ENCODE measurements at places on chromosomes 2 and 18.

DNA sequence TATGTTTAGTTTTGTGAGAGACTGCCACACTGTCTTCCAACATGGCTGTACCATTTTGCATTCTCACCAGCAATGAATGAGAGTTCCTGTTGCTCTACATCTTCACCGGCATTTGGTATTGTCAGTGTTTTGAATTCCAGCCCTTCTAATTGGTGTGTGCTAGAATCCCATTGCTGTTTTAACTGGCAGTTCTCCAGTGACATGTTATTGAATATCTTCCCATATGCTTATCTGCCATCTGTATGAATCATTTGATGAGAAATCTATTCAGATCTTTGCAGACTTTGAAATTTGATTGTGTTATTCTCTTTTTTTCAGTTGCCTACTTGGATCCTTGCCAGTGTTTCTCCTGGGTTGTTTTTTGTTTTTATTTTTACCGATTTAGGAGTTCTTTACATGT is 99.0 kb downstream of the SNTG2 start:
- H3K4me3 ChIP-seq: no peak overlapping the region
- H3K27ac ChIP-seq: no peak overlapping the region
- H3K36me3 ChIP-seq: no peaks in the 10 kb centered on the region

DNA sequence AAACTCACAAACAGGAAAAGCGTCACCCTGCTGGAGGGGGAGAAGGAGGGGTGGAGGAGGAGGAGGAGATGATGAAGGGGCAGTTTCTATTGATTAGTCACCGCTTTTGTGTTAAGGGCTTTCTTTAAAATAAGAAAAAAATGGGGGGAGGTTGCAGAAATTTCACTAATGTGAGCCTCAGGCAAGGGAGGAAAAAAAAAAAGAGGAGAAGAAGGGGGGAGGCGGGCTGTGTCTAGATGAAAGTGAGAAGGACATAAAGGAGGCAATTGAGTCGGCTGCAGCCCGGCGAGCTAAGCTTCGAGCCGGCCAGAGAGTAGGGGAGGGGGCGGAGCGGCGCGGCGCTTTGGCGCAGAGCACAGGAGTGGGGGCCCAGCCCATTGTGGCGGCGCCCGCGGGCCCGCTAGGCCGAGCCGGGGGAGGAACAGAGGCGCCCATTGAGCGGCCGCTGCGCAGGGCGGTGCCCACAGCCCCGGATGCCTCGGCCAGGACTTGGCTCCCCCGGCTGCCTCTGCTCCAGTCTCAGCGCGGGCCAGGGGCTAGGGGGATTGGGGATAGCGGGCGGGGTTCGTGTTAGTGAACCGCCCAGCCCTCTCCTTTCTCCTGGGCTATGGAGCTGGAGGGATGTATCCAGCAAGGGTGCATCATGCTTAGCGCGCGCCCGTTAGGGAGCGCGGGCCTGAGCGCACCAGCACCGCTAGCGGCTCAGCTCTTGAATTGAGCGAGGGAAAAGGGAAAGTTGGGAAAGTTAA is 7.9 kb downstream of the PAX3 start:
- H3K27me3 ChIP-seq: peaks cover 97% of the 10 kb centered on the region
- no peak overlapping the region for H3K4me3 ChIP-seq
- peaks cover 18% of the 10 kb centered on the region for H3K4me1 ChIP-seq
- H3K36me3 ChIP-seq: no peaks in the 10 kb centered on the region
- no peak overlapping the region for H3K27ac ChIP-seq

DNA sequence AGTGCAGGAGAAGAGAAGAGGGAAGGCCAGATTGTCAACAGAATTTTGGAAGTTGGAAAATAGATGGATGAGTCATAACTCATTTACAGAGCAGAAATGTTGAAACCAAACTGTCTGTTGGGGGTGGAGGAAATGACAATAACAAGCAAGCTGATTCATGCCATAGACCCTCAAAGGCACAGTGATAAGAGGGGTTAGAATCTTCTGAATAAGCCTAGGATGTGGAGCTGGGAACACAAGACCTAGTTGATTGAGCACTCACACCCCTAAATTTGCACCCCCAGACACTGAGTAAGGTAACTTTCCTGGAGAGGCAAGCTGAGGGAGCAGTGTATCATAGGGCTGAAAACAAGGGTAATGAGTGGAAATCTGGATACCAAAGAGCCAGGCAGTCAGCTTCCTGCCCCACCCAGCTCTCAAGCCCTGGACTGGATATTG is 141.4 kb downstream of the SCG2 start:
- peak overlapping the region; percentile 19 for H3K4me3 ChIP-seq
- H3K36me3 ChIP-seq: no peaks in the 10 kb centered on the region
- peak; percentile 79 for DNase-seq
- no peaks in the 10 kb centered on the region for H3K27me3 ChIP-seq

DNA sequence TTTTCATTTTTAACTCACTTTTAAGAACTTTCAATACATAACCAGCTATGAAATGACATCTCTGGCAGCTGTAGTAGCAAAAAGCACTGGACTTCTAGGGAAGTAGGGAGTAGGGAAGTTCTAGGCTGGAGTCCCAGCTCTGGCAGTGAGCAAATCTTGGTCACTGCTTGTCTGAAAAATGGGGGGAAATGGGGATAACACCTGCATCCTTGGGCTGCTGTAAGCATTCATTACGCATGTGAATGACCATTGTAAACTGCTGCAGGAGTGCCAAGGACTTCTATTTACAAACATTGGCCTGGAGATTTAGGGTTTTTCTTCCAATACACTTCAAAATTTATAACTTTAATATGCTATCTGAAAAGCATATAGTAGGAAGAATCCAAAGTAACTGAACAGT is 972 bp upstream of the MPP4 start:
- peaks cover 24% of the 10 kb centered on the region for H3K36me3 ChIP-seq
- no peaks in the 10 kb centered on the region for H3K4me1 ChIP-seq
- H3K27ac ChIP-seq: no peak overlapping the region
- no peak for DNase-seq

DNA sequence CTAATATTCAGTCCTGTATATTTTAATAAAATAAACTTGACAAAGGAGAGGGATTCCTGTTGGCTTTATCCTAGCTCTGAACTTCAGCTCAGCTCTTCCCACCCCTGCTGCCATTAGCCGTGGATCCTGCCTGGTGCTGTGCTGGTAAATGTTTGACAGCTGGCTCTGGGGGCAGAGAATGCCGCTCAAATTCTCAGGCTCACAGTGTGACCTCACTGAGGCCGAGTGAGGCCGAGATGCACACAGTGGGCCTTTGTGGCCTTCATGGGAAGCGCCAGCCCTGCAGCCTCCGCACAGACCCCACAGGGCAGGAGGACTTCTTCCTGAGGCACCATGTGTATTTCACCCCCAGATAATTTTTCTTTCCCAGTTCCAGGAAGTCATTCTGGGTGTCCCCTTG is 16.5 kb upstream of the FAHD2A start:
- no peaks in the 10 kb centered on the region for H3K27me3 ChIP-seq
- H3K4me3 ChIP-seq: no peak overlapping the region
- DNase-seq: no peak
- H3K27ac ChIP-seq: no peak overlapping the region
- no peaks in the 10 kb centered on the region for H3K36me3 ChIP-seq

- no peaks in the 10 kb centered on the region for H3K4me1 ChIP-seq
- peaks cover 57% of the 10 kb centered on the region for H3K36me3 ChIP-seq
- no peak overlapping the region for H3K4me3 ChIP-seq
- H3K27me3 ChIP-seq: no peaks in the 10 kb centered on the region
- DNase-seq: no peak
Observed at GRCh38 chr18:79329786-79330185, 65.9 kb upstream of the NFATC1 start.

DNA sequence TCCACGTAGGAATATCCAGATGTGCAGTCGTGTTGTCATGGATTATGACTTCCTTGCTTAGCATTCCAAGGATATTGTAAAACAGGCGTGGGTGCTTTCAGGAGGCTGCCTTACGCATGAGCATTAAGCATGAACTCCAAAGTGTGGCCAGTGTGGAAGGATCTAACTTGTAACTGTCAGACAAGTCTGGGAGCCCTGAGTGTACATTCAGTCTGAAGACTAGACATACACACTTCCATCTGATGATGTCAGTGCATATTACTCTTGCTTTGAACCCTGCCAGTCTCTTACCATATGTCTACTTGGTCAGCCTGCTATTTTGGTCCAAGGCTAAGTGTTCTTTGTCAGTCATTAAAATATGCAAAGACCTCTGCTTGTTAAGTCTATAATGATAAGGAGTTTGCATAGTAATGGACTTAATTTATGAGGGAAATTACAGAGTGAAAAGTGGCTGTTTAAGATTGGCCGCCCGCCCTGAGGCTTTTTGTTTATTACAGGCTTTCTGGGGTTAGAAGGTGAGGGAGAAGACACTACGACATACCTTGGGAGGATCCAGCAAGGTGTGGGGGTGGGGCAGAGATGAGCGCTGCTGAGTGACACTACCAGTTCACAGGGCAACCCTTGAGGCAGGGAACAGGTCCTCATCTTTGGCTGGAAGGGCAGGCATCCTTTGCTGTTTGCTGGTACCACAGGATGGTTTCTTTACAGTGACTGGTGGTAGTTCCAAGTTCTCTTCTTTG is 48.3 kb downstream of the CABLES1 start:
- no peak overlapping the region for H3K27ac ChIP-seq
- H3K36me3 ChIP-seq: no peaks in the 10 kb centered on the region
- H3K4me3 ChIP-seq: no peak overlapping the region
- no peak for DNase-seq
- H3K27me3 ChIP-seq: no peaks in the 10 kb centered on the region
- no peaks in the 10 kb centered on the region for H3K4me1 ChIP-seq

DNA sequence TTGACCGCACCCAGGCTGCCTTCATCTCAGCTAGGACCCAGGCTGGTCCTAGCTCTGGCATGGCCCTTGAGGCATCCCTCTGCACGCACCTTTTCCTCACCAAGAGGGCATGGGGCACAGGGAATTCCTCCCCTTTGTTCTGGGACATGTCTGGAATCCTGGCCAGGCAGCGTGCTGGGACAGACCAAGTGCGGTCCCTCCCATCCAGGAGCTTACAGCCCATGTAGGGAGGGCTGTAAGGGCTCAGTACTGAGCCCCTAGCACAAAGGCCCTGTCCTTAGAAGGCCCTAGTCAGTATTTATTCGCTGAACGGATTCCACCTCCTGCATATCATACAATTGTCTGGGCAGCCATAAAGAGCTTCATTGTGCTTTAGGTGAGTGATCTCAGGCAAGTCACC is 3.0 kb downstream of the TMEM37 start:
- no peak overlapping the region for H3K4me3 ChIP-seq
- H3K36me3 ChIP-seq: no peaks in the 10 kb centered on the region
- no peak overlapping the region for H3K27ac ChIP-seq
- peaks cover 11% of the 10 kb centered on the region for H3K4me1 ChIP-seq
- peaks cover 42% of the 10 kb centered on the region for H3K27me3 ChIP-seq

GRCh38 chr18:7830468-7830867 is 263.4 kb downstream of the PTPRM start:
- no peaks in the 10 kb centered on the region for H3K36me3 ChIP-seq
- H3K4me1 ChIP-seq: no peaks in the 10 kb centered on the region
- H3K27me3 ChIP-seq: no peaks in the 10 kb centered on the region
- H3K4me3 ChIP-seq: no peak overlapping the region
- DNase-seq: no peak

DNA sequence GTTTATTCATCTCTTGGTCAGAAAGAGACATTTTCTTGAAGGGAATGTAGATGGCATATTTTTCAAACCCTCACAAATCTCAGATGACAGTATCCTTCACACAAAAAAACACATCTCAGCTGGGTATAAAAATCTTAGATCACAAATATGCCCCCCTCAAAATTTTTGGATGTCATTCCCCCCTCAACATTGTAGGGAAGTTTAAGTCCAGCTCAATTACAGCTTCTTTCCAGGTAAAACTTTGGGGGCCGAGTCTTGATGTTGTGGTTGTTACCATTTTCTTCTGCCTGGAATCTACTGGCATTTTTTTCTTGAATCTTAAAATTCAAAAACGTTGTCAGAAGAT is 46.1 kb downstream of the HDAC4 start:
- H3K27ac ChIP-seq: no peak overlapping the region
- no peak for DNase-seq
- H3K27me3 ChIP-seq: no peaks in the 10 kb centered on the region
- peaks cover 36% of the 10 kb centered on the region for H3K36me3 ChIP-seq
- no peaks in the 10 kb centered on the region for H3K4me1 ChIP-seq

DNA sequence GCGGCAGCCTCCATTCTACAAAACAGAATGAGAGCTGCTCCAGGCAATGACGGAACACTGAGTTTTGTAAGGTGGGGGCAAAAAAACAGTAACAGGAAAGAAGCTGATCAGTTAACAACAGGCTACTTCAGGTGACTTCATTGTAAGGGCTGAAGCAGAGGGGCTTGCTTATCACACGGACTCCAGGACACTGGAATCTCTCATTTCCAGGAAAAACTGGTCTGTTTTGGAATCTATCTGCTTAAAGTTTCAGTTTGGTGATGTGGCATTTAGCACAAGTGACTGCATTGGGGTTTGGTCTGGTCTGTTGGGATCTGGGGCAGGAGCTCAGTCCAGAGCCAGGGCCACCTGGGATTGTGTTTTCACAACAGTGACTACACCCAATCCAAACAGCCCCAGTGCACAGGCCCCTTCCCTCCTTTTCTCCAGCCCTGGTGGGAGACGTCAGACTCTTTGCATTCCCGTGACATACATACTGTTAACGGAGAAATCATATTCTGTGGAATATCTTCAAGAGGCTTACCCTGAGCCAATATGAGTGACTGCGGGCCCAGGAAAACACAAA is 14.1 kb downstream of the AMER3 start:
- no peak overlapping the region for H3K4me3 ChIP-seq
- no peaks in the 10 kb centered on the region for H3K36me3 ChIP-seq
- no peaks in the 10 kb centered on the region for H3K27me3 ChIP-seq

DNA sequence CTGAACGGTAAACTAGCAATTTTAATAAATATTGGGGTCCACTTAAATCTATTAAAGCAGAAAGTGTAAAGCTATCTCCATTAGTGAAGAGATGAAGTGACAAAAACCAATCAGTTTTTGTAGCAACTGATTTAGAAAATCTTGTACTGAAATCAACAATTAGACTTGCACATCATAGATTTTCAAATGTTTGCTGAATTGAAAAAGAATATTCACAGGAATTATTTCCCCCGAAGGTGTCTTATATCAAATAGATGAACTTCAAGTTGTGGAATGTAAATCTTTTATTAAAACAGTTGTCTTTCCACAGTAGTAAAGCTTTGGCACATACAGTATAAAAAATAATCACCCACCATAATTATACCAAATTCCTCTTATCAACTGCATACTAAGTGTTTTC is 48.7 kb downstream of the ATIC start:
- no peak for DNase-seq
- no peaks in the 10 kb centered on the region for H3K4me1 ChIP-seq
- H3K36me3 ChIP-seq: no peaks in the 10 kb centered on the region
- H3K4me3 ChIP-seq: no peak overlapping the region
- no peak overlapping the region for H3K27ac ChIP-seq
- no peaks in the 10 kb centered on the region for H3K27me3 ChIP-seq

- H3K36me3 ChIP-seq: no peaks in the 10 kb centered on the region
- DNase-seq: no peak
- no peak overlapping the region for H3K27ac ChIP-seq
- no peak overlapping the region for H3K4me3 ChIP-seq
Observed at GRCh38 chr18:31558567-31558966, 33.1 kb upstream of the TTR start.

- H3K4me3 ChIP-seq: no peak overlapping the region
- no peaks in the 10 kb centered on the region for H3K27me3 ChIP-seq
- H3K27ac ChIP-seq: no peak overlapping the region
- H3K4me1 ChIP-seq: peaks cover 5% of the 10 kb centered on the region
Observed at GRCh38 chr2:196073521-196073920, 4.9 kb upstream of the DNAH7 start.

GRCh38 chr2:38750011-38750890 is 910 bp downstream of the SRSF7 start:
- peaks cover 45% of the 10 kb centered on the region for H3K36me3 ChIP-seq
- DNase-seq: no peak
- no peaks in the 10 kb centered on the region for H3K27me3 ChIP-seq
- H3K27ac ChIP-seq: peak overlapping the region; percentile 97

GRCh38 chr2:238999291-238999741 is 151.4 kb downstream of the TWIST2 start:
- no peak overlapping the region for H3K27ac ChIP-seq
- no peak overlapping the region for H3K4me3 ChIP-seq
- no peaks in the 10 kb centered on the region for H3K4me1 ChIP-seq
- no peaks in the 10 kb centered on the region for H3K27me3 ChIP-seq
- no peaks in the 10 kb centered on the region for H3K36me3 ChIP-seq
- DNase-seq: no peak
